ENCODE measurements at places on chromosomes 12 and 14.

DNA sequence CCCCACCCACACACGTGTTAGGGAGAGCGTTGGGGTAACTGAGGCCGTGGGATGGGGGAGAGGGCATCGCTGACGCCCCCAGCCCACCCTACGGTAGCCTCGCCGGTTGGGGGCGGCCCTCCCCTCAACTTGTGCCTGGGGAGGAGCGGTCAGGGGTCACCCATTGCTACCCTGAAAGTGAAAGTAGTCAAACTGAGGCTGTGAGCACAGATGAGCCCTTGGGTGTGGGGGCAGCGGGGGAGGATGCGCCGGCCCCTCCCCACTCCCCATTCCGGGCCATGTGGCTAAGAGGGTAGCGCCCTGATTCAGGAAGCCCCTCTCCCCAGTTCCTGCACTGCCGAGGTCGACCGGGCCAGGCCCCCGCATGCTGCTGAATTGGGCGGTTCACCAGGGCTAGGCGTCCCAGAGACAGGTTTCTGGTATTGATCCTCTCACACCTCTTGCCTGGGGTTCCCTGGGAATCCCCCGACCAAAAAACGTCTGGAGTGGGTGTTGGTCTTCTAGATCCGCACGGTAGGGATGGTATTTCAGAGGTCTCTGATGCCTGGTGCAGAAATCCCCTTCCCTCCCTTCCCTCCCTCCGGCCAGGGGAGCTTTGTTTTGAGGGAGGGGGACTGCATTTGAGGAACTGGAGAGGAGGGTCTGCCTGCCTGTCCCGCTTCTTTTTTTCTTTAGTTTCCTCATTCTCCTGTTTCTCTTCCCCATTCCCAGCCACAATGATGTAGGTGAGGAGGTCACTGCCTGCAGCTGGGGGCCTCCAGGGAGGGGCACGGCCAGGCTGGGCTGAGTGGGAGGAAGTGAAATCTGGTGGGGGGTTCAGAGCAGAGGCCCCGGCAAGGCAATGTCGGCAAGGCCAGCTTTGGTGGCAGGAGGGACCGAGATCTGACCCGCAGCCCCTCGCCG is 1.0 kb downstream of the SH2B3 start:
- DNase-seq = peak; percentile 41

DNA sequence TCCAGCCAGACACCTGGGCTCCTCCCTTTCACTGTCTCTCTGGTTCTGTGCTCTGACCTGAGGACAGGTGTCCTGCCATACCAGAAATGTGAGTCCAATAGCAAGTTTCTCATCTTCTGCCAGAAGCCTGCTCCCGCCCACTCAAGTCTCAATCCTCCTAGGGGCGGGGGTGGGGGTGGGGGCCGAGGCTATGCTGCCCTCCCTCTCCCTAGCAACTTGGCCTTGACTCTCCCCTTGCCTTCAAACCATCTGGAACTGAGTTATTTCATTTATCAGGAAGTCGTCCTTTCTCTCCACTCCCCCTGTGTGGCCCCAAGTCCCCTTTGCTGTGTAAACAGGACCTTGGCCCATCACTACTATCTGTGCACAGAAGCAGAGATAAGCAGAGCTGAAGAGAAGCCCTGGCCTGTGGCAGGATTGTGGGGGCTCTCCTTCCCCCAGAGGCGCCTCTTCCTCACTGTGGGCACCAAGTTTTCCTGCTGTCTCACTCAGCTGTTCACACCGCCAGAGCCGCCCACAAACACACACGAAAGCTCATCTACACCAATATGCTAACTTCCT is 117.1 kb downstream of the DPF3 start:
- no peak for DNase-seq

- DNase-seq = no peak
Measured at GRCh38 chr14:57749267-57749666, 116.6 kb downstream of the SLC35F4 start.

GRCh38 chr12:67275380-67275913 is 6.3 kb downstream of the CAND1 start:
- no peak for DNase-seq

- no peak for DNase-seq
Measured at GRCh38 chr12:15393995-15394394, 71.7 kb downstream of the PTPRO start.

GRCh38 chr12:107864235-107864634 is 89.7 kb downstream of the ASCL4 start:
- DNase-seq = no peak

- no peak for DNase-seq
Measured at GRCh38 chr12:127041985-127042625, 1224.9 kb upstream of the TMEM132C start.

GRCh38 chr14:74618078-74618952 is 6.3 kb upstream of the LTBP2 start:
- peak; percentile 40 for DNase-seq

DNA sequence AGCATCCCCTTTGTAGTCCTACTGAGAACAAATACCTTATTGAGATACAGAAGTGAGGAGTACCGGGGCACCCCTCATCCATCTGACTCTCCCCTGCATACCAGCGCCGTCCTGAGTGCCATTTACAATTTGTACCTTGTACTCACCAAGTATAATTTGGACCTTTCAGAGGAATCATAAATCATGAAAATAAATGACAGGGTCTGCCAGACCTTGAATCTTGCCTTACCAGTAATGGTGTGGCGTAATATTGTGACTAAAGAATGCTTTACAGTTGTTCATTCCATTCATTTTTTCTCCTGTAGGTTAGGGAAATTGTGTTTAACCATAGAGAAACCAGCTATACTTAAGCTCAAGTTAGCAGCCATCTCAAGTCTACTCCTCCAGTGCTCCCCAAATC is 243.7 kb upstream of the RGS6 start:
- no peak for DNase-seq

Measured in stimulated activated CD4-positive, alpha-beta T cell treated with anti-CD3 and anti-CD28 coated beads, TNF-alpha, amount 100 ng/mL, for 24 hours (primary cell).